ENCODE measurements at places on chromosomes 5 and 9.

- no peak for DNase-seq
Measured at GRCh38 chr5:61455179-61456006, 123.3 kb downstream of the ZSWIM6 start.

DNA sequence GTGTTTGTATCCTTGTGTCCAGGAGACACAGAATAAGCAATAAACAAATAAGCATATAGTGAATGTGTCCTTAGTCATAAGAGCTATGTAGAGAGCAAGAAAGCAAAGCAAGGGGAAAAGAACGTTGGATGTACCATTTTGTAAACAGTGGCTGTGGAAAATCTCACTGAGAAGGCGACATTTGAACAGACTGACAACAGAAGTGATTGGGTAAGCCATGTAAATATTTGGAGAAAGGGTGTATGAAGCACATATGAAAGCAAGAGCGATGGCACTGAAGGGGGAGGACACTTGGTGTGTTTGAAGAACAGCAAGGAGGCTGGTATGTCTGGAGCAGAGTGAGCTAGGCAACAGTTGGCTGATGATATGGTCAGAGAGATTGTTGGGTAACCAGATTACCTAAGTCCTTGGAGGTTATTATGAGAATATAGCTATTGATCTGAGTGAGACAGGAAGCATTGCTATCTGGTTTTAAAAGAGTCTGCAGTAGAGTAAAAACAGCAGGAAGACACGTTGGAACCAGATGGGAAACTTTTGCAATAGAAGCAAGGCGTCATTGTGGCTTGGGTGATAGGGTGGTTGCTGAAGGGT lies 115.5 kb upstream of the IL7R start:
- no peak for DNase-seq

- DNase-seq = no peak
Measured at GRCh38 chr9:26341545-26341944, 551.1 kb downstream of the CAAP1 start.

- no peak for DNase-seq
Measured at GRCh38 chr9:94096819-94097577, 12.7 kb downstream of the PTPDC1 start.

GRCh38 chr9:28624771-28625170 lies 1051.5 kb upstream of the C9orf72 start:
- no peak for DNase-seq

DNA sequence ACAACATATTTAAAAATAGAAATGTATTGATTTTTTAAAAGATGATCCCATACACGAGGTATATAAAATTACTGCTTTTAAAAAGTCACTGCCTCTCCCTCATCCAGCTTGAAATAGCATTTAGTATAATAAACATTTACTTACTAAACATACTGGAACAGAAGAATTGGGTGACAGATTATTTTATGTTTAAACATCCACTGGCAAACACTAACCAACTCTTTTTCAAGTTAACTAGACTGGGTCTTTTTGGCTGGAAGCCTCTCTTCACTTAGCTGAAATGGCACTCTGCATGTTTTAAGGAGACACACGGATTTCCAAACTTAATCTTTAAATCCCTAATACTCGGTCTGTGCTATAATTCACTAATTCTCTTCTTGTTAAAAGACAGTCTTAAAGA lies 19.0 kb downstream of the CTXN3 start:
- no peak for DNase-seq

DNA sequence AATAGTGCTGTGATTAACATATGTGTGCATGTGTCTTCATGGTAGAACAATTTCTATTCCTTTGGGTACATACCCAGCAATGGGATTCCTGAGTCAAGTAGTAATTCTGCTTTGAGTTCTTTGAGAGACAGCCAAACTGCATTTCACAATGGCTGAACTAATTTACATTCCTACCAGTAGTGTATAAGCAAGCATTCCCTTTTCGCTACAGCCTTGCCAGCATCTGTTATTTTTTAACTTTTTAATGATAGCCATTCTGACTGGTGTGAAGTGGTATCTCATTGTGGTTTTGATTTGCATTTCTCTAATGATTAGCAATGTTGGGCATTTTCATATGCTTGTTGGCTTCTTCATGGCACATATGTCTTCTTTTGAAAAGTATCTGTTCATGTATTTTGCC lies 308.5 kb downstream of the ARRDC3 start:
- DNase-seq = no peak

DNA sequence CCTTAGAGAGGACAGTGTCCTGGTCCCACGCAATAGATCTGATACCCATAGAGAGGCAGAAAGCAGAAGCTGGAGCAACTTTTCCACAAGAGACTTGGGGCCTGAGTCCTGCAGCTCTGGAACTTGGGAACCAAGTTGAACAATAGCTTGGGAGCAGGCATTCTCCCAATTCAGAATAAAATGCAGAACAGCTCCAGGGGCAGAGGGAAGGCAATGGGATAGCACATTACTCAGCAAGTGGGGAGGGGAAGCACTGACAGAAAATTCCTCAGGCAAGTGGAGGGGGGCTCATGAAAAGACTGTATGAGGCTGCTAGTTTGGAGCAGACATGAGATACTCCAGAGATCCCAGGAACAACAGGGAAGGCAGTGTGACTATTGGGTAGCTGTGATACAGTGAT lies 513.6 kb downstream of the HINT1 start:
- no peak for DNase-seq

- DNase-seq = no peak
Measured at GRCh38 chr5:146902471-146902870, 23.9 kb upstream of the PPP2R2B start.

- no peak for DNase-seq
Measured at GRCh38 chr9:3875361-3876132, 349.7 kb upstream of the RFX3 start.

DNA sequence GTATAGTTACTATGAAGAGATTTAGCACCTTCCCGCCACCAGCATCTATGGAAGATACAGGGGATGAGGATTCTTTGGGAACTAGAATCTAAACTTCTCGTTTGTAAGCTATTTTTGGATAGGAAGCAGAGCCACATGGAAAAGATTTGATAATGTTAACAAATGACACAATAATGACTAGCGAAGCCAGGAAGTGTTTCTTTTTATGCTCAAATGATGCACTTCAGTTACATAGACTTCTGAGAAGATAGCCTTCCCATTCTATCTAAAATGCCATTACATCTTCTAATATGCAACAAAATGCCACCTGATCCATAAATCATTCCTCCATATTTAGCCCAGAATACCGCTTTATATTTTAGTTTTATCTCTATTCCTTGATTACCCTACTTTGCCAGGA lies 17.0 kb upstream of the TNC start:
- DNase-seq = no peak

DNA sequence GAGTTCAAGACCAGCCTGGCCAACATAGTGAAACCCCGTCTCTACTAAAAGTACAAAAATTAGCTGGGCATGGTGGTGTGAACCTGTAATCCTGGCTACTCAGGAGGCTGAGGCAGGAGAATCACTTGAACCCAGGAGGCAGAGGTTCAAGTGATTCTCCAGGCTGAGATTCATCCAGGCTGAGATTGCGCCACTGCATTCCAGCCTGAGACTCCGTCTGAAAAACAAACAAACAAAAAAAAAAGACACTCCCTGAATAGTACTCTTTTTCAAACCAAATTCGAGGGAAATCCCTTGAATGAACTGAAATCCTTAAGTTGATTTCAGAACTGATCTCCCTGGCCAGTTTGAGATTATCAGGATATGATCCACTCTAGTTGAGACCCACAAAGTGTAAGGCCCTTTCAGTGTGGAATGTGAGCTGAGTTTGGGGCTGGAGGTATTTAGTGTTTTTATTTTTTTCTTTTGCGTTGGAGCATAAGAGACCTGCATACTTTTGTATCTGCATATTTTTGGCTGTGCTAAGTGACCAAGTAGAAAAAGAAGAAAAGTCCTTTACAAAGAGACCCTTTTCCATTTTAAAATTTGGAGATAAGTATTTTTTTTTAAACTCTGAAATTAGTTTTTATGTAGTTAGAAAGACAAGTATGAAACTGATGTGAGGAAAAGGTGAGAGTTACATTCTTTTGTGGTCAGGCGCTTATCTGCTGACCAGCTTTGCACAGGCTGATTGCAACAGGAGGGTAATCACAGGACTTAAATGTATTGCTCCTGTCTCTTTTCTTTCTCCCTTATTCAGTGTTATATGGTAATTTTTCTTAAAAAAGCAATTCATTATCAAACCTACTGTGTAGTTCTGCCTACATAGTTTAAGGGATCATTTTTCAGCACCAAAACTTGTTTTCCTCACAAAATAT lies 42.9 kb downstream of the TMEFF1 start:
- DNase-seq = no peak

DNA sequence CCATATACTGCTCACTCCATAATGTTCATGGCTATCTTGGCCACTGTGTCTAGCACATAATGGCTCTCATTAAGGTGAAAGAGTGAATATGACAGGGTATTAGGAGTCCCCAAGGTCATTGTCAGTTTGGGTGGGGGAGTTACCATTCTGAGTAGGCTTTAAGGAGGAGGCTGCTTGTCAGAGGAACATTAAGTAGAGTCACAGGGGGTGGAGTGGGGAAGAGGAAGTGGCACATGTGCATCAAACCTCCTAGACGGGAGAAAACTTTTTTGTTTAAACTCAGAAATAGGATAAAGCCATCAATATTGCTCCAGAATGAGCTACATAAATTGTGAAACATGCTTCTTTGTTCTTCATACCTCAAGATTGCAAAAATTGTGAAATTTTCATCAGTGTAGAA lies 45.5 kb downstream of the DAB2IP start:
- DNase-seq = no peak

DNA sequence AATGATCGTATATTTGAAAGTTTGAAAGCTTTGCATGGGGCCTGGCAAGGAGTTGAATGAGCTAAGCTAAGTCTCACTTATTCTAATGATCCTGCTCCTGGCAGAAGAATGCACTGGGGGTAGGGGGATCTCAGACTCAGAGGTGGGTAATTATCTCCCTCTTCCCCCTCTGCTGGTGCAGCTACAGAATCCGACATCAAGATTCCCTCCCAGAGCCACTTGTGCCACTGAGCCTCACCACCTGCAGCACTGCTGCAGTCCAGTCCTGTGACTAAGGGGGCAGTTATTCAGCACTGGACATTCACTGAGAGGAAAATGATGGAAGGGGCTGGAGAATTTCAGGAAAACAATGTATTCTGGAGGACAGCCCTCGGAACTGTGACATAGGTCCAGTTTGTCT lies 205.8 kb downstream of the DEPDC1B start:
- no peak for DNase-seq

DNA sequence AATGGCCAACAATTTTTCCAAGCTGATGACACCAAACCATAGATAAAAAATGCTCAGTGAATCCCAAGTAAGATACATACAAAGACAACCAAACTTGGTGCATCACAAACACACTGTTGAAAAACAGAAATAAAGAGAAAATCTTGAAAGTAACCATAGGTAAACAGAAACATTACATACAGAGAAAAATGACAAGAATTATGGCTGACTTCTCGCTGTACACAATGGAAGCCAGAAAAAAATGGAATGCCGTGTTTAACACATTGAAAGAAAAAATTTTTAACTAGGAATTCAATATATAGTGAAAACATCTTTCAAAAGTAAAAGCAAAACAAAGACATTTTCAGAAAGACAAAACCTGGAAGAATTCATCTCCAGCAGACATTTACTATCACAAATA lies 20.6 kb downstream of the DAP start:
- DNase-seq = no peak

DNA sequence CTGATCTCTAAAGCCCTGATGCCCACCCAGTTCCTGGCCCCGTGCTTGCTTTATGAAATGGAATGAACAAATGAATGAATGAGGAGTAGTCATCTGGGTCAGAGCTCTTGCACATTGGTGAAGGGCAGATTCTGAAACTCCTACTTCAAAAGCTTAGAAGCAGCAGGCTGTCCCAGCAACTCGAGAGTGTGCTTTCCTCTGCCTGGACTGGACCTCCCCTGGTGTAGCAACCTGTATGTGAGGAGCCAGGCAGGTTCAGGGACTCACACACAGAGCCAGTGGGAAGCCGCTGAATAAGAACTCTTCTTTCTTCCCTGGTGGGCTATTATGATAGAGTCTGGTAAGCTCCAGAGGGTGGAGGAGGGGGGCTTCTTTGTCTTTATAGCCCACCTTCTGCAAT lies 396.4 kb downstream of the CDK5RAP2 start:
- DNase-seq = no peak

- DNase-seq = no peak
Measured at GRCh38 chr9:26656003-26656870, 236.4 kb downstream of the CAAP1 start.

- DNase-seq = no peak
Measured at GRCh38 chr9:85276741-85277140, 465.0 kb downstream of the AGTPBP1 start.

GRCh38 chr9:99262949-99263418 lies 40.9 kb downstream of the SEC61B start:
- DNase-seq = no peak

- no peak for DNase-seq
Measured at GRCh38 chr9:112097712-112098688, 77.1 kb downstream of the SUSD1 start.

- no peak for DNase-seq
Measured at GRCh38 chr9:76559286-76559685, 100.3 kb downstream of the GCNT1 start.

DNA sequence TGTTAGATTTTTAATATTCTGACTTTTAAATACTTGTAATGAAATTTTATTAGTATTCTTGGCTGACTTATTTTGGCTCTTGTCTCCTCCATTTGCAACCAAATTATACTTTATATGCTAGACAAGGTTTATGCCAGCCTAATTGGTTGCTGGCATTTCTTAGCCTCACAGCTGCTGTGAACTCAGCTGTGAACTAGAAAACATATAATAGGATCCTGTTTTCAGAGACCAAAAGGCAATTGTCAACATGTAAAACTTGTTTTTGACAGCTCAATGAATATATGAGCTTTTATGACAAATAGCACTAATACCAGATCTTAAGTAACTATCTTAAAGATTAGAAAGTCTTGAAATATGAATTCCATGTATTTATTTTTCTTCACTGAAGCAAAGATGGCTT lies 25.9 kb downstream of the KIF2A start:
- DNase-seq = no peak

GRCh38 chr5:135851186-135851914 lies 16.9 kb downstream of the SLC25A48 start:
- DNase-seq = no peak

GRCh38 chr9:28032268-28032590 lies 458.9 kb upstream of the C9orf72 start:
- no peak for DNase-seq

DNA sequence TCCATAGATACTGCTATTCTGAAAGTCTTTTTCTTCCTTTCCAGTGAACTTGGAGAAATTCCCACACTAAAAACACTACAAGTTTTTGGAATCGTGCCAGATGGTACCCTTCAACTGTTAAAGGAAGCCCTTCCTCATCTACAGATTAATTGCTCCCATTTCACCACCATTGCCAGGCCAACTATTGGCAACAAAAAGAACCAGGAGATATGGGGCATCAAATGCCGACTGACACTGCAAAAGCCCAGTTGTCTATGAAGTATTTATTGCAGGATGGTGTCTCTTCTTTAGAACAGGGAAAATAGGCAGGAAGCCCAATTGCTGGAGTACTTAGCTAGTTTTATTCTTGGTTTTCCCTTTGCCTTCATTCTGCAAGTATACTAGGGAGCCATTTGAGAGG lies 29.9 kb downstream of the SKP2 start:
- no peak for DNase-seq

- DNase-seq = no peak
Measured at GRCh38 chr9:81782313-81782995, 93.1 kb upstream of the TLE1 start.

- no peak for DNase-seq
Measured at GRCh38 chr9:38357350-38358114, 35.0 kb upstream of the ALDH1B1 start.

All from activated B cell treated with CpG ODN at 0.5 μM for 24 hours (primary cell).